Uterus (tissue), 4 donors: ENCODE measurements at places on chromosomes 7 and 10. TPM values are rescaled to one million over a fixed set of nuclear protein-coding genes. Genes with fewer than 3 reads are reported as not detected.

GRCh38 chr10:28768227-28768626 is 90.9 kb downstream of the BAMBI start:
- H3K36me3 ChIP-seq = no peaks in the 10 kb centered on the region
- DNase-seq = no peak
- H3K27ac ChIP-seq = no peak overlapping the region
- H3K27me3 ChIP-seq = no peaks in the 10 kb centered on the region
- H3K4me3 ChIP-seq = no peak overlapping the region
- no peaks in the 10 kb centered on the region for H3K4me1 ChIP-seq

- H3K4me3 ChIP-seq = no peak overlapping the region
- no peaks in the 10 kb centered on the region for H3K4me1 ChIP-seq
- no peak overlapping the region for H3K27ac ChIP-seq
- no peaks in the 10 kb centered on the region for H3K27me3 ChIP-seq
- no peaks in the 10 kb centered on the region for H3K36me3 ChIP-seq
Observed at GRCh38 chr7:149732111-149732561, 41.3 kb downstream of the ZNF467 start.

GRCh38 chr10:110568055-110568735 is 700 bp downstream of the SMC3 start:
- peak overlapping the region; percentile 84 for H3K27ac ChIP-seq
- peaks cover 4% of the 10 kb centered on the region for H3K4me1 ChIP-seq
- peak overlapping the region; percentile 75 for H3K4me3 ChIP-seq
- H3K27me3 ChIP-seq = peaks cover 4% of the 10 kb centered on the region
- DNase-seq = peak; percentile 30

GRCh38 chr10:131736321-131736980 is 164.4 kb upstream of the PPP2R2D start:
- H3K27ac ChIP-seq = no peak overlapping the region
- H3K36me3 ChIP-seq = no peaks in the 10 kb centered on the region

DNA sequence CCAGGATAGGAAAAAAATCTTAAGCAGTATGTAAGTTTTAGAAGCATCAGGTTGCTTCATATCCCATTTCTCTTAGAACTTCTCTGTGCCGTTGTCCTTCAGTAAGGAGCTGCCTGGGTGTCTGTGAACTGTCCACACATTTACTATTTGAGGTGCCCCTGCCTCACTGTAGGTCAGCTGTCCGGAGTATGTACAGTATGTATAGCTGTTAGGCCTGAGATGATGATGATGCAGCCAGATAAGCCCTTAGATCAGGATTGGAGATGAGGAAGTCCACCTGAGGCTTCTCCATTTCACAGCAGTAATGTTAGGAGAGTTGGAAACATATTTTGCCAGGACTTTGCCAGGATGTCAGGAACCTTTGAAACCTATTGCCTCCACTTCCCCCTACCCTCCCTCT is 7.7 kb downstream of the NDUFB2 start:
- DNase-seq = no peak
- no peaks in the 10 kb centered on the region for H3K27me3 ChIP-seq
- H3K36me3 ChIP-seq = no peaks in the 10 kb centered on the region
- H3K27ac ChIP-seq = no peak overlapping the region
- H3K4me3 ChIP-seq = no peak overlapping the region
- H3K4me1 ChIP-seq = no peaks in the 10 kb centered on the region

DNA sequence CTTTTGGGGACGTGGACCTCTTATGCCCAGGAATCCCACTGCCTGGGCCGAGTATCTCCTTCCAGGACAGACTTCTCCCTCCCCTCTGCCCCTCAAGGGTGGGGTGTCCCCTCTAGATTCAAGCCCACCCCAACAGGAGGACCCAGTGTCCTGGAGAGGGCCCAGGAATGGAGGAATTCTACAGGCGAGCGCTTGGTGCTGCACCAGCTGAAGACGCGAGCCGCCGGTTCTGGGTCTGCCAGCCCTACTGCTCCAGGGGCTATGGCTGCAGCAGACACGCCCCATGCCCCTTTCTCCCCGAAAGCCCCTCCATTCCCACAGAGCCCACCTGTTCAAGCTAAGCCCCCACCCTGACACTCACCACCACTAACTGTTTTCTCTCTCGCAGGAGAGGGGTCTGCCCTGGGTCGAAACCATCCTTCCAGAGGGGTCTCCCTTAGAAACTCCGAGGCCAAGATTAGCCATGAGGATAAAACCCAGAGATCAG is 8.6 kb downstream of the CRYGN start:
- DNase-seq = no peak
- H3K27ac ChIP-seq = no peak overlapping the region

The RBM20 gene
- total RNA-seq = 3.8 TPM

The NRCAM gene
- 2.0 TPM for total RNA-seq

The SHTN1 gene
- 5.0 TPM for total RNA-seq
